ENCODE measurements at places on chromosomes 16 and 17.

GRCh38 chr17:81251709-81252301, 12.7 kb downstream of the NDUFAF8 start:
- no peak for DNase-seq

DNA sequence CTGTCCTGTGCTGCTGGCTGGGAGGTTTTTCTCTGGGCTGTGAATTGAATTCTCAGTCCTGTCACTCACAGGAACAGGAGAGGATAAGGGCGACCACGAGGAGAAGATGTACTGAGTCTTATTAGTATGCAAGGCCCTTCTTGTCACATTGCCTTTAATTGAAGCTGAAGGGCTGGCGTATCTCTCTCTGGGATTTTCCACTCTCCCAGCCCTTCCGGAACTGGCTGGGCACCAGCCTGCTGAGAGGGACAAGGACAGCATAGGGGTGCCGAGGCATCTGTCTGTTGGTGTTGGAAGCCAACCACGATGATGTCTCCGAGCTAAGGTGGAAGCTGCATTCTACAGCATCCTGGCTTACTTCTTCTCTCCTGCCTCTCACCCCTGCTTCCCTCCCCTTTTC, 33.2 kb downstream of the GPRC5B start:
- DNase-seq = no peak

GRCh38 chr16:88681084-88681680, 5.1 kb downstream of the SNAI3 start:
- no peak for DNase-seq

GRCh38 chr16:3369073-3369472, 13.4 kb downstream of the OR2C1 start:
- DNase-seq = no peak

GRCh38 chr17:12421646-12422306, 243.9 kb upstream of the MYOCD start:
- no peak for DNase-seq

DNA sequence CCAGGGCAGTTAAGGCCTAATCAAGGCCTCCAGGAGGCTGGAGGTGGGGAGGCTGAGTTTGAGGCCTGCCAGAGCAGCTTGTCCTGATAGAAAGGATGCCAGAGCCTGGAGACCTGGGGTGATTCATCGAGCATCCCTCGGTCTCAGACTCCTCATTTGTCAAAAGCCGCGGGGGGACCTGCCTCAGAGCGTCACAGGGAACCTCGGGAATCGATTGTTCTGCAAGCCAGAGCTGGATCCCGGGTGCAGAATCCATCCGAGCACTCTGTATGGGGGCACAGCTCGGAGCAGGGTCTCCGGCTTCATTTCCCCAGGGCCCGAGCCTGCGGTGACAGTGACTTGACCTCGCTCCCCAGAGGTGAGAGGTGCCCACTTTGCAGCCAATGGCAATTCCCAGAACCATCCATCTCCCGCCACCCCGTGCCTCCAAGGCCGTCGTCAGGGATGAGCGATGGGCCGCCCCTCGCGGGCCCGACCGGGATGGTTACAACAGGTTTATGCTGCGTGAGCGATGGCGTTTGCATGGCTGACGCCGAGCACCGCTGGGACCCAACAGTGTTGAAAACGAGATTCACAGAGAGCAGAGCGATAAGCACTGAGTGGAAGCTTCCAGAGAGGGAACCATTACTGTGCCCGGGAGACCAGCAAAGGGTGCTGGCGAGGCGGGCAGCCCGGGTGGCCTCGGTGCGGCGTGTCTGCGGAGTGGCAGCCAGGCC, 117.1 kb upstream of the GSE1 start:
- no peak for DNase-seq

GRCh38 chr17:6787081-6787693, 11.2 kb downstream of the FBXO39 start:
- DNase-seq = no peak

GRCh38 chr16:74224828-74225612, 71.6 kb upstream of the PSMD7 start:
- no peak for DNase-seq

DNA sequence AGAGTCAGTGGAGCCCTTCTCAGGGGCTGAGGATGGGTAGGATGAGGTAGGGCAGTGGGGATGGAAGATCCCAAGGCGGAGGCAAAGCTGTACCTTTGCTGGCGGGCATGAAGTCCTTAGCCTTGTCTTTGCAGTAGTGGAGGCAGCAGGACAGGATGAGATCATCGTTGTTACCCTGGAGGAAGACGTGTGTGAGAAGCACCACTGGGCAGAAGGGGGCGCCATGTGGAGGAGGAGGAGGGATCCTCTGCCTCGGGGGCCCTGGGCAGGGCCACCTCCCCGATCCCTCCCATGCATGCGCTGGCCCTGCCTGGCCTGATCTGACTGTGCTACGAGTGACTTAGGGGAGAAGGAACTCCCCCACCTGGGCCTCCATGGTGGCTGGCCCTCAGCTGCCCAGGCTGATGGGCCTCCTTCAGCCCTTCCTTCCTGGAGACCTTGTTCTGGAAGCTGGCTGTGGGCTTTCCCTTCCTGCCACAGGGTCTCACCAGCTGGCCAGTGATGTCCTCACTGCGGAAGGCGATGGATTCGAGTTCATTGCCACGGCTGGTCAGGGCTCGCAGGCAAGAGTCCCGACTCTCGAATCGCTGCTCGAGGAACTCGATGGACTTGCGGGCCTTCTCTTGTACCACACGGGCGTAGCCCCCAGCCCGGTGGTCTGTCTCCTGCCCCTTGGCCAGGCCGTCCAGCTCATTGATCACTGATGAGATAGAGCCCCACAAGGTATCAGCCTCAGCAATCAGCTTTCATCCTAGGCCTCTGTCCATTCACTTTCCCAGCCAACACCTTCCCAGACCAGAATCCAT, 10.3 kb downstream of the HIC1 start:
- no peak for DNase-seq

DNA sequence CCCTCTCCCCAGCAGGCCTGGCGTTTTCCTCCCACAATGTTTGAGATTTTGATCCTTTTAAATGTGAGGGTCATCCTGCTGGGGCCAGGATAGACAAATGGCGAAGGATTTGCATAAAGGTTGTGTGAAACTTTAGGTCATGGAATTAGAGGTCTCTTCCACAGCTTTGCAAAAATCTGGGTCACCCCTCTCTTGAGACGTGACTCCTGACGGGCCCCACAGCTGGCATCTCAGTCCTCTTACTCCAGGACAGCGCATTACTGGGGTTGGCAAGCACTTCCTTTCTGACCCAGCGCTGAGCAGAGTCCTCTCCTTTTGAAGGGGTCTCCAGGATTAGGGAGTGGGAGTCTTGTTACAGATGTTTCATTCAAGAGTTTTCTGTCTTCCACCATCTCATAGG, 7.4 kb downstream of the ZNF629 start:
- no peak for DNase-seq

GRCh38 chr16:89973235-89973634, 24.7 kb downstream of the DEF8 start:
- no peak for DNase-seq

- DNase-seq = no peak
Observed at GRCh38 chr17:5282642-5283217, 646 bp downstream of the RABEP1 start.

GRCh38 chr16:84460406-84461028, 43.9 kb downstream of the MEAK7 start:
- no peak for DNase-seq

GRCh38 chr16:59238246-59238645, 504.1 kb upstream of the GOT2 start:
- DNase-seq = no peak

DNA sequence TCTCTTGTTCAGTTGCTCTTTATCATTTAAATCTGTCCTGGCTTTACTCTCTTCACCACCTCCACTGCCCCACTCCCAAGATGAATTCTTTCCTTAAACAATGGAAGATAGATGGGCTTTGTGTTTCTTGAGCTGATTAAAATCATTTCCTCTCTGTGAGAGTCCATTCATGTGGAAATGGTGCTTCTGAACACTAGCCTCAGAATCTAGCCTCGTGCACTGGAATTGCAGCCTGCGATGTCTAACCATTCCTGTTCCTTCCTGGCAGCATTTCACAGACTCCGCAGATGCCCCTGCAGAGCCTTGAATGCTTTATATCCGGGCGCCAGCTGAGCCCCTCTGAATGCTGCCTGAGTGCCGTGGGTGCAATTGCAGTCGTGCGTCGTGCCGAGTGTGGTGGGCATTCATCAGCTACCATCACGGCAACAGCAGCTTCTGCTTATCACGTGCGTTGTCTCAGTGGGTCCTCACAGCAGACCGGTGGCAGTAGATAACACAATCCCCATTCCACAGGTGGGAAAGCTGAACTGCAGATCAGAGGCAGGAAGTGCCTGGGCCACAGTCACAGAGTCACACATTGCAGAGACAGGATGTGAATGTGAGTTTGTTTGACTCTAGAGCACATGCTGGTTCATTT, 172.8 kb upstream of the WSCD1 start:
- DNase-seq = no peak

DNA sequence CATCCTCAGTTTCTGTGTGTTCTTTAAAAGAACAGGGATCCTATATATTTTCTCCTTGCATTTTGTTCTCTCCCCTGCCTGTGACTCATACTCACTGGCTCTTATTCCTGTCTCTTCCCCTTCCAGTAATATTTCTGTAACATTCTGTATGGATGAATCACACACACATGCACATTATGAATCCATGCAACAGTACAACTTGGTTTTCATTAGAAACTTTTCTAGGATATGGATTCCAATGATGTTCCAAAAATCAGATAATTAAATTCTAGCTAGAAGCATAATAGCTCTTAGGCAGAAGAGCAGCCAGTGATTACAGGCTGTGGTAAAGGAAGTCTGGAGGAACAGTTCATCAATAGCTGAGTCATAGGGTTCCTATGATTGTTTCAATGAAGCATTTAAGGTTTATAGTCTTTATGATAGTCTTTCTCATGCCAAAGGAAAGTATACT, 119.6 kb upstream of the PMFBP1 start:
- no peak for DNase-seq

- no peak for DNase-seq
Observed at GRCh38 chr17:67011527-67012175, 32.7 kb upstream of the CACNG1 start.

GRCh38 chr17:21209511-21210175, 4.3 kb downstream of the TMEM11 start:
- DNase-seq = no peak

DNA sequence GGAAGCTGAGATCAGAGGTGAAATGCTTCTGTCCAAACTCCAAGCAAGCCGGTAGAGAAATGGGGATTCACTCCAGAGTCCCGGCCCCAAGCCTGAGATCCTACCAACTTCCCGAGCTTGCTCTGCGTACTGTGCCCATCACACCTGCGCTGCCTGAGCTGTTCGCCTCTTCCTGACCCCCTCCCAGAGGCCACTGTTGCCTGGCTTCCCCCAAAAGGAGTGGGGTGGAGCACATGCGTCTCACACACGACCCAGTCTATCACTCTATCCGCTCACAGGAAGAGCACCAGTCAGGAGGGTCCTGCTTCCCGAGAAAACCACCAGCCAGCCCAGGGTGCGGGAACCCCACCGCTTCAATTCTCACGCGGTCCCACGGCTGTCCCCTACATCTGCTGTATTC, 13.5 kb upstream of the C16orf95 start:
- DNase-seq = no peak

DNA sequence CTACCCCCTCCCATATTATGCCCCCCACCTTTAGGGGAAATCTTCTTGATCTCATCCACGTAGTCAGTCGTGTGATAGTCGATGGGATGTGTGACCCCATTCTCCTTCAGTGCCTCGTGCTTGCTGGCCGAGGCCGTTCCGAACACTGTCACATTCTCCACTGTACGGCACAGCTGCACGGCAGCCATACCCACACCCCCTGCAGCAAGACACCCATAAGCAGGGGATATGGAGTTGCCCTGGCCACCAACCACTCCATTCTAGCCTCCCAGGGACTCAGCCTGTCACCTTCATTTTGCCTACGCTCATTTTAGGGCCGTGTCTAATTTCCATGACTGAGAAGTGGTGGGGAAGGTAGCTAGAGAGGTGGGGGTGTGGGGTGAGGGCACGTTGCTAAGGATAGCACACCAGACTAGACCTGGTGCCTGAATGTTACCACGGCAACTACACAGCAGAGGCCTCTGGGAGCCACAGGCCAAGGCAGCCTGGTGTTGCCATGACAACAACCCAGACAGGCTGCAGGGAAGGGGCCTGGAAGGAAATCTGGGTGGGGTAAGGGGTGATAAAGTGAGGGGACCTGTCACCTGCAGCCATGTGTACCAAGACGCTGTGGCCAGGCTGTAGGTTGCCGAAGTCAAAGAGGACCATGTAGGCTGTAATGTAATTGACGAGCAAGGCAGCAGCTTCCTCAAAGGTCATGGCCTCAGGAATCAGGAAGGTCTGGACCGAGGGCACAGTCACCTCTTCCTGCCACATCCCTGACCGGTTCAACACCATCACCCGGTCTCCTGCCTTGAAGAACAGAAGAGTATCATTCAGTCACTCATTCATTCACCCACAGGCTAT, 4.0 kb downstream of the VAT1 start:
- no peak for DNase-seq

GRCh38 chr17:77456951-77457548, 316.3 kb downstream of the SEC14L1 start:
- DNase-seq = no peak

Data from esophagus squamous epithelium (tissue), 5 donors.